H4 (cell line): ENCODE measurements at places on chromosomes 4 and X. TPM values are rescaled to one million over a fixed set of nuclear protein-coding genes. Genes with fewer than 3 reads are reported as not detected.

DNA sequence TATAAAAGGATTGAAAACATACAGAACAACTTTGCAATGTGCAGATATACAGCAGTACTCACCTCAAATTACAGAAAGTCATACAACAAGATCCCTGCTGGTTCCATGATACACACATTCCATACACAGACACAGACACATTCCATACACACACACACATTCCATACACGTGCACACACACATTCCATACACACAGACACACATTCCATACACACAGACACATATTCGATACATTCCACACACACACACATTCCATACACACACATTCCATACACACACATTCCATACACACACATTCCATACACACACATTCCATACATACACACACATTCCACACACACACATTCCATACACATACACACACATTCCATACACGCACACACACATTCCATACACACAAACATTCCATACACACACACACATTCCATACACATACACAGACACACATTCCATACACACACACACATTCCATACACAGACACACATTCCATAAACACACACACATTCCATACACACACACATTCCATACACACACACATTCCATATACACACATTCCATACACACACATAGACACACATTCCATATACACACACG lies 13.7 kb downstream of the LINC00632 start:
- no peak for DNase-seq

SMARCAD1 gene
- total RNA-seq, result 23.9 and 29.9 TPM in 2 replicates

DNA sequence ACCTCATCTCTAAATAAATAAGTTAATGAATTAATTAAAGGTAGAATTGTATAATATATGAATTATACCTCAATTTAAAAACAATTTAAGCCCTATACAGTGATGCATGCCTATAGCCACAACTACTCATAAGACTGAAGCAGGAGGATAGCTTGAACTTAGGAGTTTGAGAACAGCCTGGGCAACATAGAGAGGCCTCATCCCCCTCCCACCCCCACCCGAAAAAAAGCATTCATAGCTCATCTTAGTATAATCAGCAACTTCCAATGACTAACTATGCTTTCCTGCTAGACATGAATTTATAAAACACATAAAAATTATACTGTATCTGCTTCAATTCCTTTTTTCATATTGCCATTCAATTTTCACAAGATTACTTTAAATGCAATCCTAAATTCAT lies 1.6 kb downstream of the LRBA start:
- no peak for DNase-seq

DNA sequence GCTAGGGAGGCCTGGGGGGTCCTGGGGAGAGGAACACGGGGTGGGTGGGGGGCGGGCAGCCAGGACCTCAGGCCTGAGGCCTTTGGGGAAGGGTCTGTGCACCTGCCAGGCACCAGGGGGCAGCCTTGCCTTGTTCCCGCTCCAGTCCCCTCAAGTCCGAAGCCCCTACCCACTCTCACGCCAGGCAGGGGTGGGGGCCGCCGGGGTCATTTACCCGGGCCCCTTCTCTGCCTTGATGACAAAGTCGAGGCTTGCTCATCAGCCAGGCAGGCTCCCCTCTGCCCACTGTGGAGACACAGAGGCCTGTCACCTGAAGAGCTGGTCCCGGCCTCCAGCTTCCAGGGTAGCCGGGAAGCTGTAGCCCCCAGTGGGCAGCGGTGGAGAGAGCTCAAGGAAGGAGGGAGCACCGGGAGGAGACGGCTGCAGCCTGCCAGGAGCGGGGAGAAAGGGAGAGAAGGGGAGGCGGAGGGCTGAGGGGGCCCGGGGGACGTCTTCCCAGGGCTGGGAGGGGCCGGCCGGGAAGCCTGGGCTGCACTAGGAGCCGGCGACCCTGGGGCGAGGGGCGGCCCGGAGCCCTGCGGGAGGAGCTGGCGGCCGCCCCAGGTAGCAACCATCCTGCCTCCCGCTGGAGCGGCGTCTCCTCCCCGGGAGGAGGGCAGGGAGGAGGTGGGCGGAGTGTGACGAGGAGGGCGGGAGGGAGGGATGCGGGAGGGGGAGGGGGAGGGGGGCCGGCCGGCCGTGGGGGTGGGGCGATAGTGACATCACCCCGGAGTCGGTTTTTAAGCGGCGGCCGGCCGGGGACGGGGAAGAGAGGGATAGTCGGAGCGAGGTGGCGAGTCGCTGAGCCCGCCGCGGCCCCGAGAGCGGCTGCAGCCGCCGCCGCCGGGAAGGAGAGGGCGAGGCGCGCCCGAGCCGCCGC lies at the start of gene SLC6A8:
SLC6A8 (plus strand) TSS at position 806 of the 919 bp plus-strand sequence. CDS start 649 bp downstream, outside the sequence.
- DNase-seq, result peak; percentile 47

DNA sequence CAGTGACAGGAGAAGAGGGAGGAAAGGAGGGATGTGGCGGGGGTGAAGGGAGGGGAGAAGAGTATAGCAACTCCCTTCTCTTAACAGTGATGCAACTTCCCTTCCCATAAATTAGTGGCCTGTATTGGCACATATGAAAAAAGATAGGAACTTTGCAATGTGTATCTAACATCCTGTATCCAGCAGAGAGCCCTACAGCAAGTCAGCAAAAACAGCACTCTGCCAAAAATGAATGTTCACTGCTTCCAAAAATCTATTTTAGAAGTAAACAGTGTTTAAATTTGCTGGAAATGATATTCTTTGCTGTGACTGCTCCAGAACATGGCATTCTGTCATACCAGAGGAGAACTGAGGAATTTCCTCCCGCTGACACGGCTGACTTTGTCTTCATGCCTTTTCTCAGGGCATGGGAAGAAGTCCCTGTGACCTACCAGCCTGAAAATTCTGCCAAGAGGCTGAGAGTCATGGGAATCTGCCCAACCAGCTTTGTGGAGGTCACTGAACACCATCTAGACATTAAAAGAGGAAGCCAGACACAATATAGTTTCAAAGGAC lies 343.4 kb upstream of the RASGEF1B start:
- DNase-seq, result no peak

GRCh38 chr4:80186676-80187075 lies 10.6 kb upstream of the PRDM8 start:
- DNase-seq, result no peak
